ENCODE measurements at places on chromosomes 13 and 19.

DNA sequence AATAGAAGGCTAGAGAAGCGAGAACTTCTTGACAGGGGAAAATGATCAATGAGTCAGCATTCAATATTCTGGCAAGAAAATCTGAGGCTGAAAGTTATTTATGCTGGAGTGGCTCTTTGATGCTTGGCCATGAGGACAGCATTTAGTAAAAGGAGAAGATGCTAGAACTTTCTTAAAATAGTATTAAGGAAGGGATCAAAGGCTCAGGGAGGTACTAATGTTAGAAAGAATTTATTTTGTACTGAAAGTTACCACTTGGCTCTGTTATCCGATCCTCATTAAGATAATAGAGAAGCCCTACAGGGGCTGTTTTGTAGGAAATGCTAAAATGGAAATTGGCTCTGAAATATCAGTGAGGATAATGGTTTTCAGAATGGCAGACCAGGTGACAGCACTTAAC, 1774.6 kb upstream of the PCDH20 start:
- DNase-seq: peak; percentile 39

DNA sequence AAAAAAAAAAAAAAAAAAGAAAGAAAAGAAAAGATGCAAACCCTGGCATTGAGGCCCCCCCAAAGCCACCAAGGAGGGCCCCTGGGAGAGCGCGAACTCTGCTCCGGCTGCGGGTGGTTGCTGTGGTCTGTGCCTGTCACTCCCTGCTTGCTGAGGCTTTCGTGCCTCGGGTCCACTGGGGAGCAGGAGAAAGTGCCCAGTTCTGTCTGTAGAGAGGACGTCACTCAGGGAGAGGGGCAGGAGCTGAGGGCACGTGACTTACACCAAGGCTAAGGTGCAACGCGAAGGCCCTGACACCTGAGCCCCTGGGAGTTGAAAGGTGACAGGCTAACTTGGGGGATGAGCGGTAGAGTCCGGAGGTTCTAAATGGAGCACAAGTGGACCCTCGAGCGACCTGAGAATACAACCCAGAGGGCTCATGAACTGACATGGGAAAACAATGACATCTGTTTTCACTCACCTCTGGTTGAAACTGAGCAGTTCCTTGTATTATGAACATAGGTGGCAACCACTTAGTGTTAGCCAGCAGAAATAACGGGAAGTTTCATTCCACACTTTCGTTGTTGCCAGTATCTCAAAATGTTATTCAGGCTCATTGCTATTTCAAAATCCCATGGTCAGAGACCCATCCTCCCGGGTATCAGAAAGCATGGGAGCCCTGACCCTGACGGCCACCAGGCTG, 69.2 kb upstream of the TM9SF2 start:
- DNase-seq: no peak

DNA sequence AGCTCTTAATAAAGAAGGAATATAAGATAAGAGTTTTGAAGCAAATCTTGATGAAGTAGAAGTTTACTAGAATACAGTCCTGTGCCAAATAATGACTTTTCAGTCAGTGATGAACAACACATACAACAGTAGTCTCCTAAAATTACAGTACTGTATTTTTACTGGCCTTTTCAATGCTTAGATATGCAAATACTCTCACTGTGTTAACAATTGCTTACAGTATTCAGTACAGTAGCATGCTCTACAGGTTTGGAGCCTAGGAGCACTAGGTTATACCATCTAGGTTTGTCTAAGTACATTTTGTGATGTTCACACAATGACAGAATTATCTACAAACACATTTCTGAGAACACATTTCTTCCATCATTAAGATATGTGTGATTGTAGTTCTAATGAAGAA, 316.7 kb upstream of the KLHL1 start:
- DNase-seq: no peak

DNA sequence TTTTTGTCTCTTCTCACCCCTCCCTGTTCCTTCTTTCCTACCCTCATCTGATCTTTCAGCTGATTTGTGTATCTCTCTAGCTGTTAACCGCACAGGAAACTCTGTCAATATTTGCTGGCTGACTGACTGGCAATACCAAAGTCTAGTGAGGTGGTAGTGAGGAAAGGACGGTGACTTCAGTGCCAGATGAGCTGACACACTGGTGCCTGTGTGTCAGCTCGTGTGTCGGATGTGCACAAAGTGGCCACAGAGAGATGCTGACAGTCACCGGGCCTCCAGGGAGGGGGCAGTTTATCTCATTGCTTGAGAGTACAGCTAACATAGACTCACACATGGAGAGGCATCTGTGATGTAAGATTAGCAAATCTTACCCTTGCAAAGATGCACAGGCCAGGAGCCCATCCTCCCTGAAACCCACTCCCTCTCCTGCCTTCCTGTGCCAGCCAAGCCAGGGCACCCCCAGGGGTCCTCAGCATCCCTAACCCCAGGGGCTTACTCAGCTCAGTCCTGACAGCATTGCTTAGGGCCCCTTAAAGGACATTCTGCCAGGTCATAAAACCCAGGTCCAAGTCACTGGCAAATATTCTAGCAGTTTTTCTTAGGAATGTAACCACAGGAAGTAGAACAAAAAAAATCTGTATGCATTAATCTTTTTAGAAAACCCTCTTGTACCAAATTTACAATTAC, 80.2 kb downstream of the SHISA2 start:
- DNase-seq: no peak

- DNase-seq: no peak
Measured at GRCh38 chr13:113596321-113597200, 12.0 kb downstream of the TFDP1 start.
